Renal cortex interstitium (tissue), 15 donors: ENCODE measurements at places on chromosomes 6 and 20.
A peak's percentile ranks its signal among the peaks of the same experiment; 100 is the strongest.

- DNase-seq, result no peak
These were observed 21.9 kb downstream of the SLC17A5 start for GRCh38 chr6:73631849-73632248.

- DNase-seq, result no peak
These were observed 80.0 kb upstream of the RPS6KA2 start for GRCh38 chr6:166707045-166707444.

DNA sequence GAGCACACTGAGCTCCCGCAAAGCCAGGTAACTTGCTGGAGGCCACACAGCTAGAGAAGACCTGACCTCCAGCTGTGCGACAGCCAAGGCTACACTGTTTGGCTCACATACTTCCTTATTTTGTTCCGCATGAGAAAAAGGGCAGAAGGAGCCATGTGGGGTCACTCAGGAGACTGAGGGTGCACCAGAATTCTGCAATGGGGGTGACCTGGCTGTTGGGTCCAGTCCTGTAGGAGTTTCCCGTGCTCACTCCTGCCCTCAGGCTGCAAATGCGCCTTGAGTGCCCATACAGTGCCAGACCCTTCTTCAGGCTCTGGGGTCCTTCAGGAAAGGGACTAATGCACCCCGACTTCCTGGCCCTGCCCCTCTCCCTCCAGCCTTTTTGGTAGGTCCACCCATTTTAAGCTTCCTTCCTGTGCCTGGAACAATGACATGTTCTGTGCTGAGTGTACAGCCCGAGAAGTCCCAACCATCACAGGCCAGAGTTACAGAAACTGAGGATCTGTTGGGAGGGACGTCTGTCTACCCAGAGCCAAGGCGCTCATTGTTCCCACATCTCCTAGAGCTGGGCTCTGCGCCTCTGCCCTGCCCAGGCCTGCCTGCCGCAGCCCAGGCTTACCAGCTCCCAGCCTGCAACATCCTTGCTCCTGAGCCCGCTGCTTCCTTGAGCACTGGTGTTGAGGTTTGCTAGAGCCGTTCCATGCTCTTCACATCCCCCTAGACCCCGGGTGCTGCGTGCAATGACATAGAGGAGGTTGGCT, 33.5 kb upstream of the CD93 start:
- DNase-seq, result no peak

- DNase-seq, result no peak
These were observed 6.8 kb upstream of the SNHG17 start for GRCh38 chr20:38441916-38442315.

GRCh38 chr6:29834564-29835436, 7.2 kb downstream of the HLA-G start:
- DNase-seq, result peak; percentile 2

DNA sequence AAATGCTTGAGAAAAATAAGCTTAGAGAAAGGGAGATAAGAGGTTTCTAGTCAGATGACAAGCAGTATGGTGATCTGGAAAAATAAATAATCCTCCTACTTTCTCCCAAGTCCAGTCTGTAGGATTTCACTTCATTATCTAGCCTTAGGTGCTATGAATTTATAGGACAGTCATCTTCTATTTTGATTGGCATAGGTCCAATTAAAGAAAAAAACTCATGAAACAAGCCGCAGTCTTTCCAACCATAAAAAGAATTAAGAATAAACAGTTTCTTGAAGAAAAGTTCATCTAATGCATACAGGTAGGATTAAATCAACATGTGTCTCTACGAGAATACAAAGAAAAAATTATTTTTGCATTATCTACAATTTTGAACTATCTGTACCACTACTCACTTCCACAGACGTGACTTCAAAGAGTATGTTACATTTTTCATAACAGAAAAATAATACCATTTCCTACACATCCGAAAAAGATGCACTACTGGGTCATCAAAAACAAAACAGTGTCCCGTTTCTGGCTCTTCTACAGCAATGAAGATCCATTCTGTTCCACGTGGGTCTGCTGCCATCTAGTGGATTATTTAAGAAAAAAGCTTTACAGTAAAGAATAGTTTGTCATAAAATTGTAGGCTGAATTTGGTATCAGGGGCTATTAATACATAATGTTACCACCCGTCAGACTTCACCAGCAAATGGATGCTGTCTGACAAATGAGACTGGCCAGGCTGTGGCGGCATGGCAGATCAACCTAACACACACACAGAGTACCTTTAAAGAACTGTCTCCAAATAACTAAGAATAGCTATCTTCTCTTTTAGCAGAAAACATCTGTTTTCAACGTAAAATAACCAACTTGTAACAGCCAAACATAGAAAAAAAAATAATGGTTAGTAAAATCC, 28.9 kb downstream of the STX7 start:
- DNase-seq, result peak; percentile 64

- no peak for DNase-seq
These were observed 30.7 kb downstream of the TUBB2B start for GRCh38 chr6:3196770-3197169.

GRCh38 chr20:675453-676314, at the start of gene SCRT2:
SCRT2 (minus strand) TSS chr20:675802; CDS start chr20:675601, 201 bp downstream.
- peak; percentile 77 for DNase-seq

- no peak for DNase-seq
These were observed 28.6 kb downstream of the PSMG4 start for GRCh38 chr6:3287308-3287707.

DNA sequence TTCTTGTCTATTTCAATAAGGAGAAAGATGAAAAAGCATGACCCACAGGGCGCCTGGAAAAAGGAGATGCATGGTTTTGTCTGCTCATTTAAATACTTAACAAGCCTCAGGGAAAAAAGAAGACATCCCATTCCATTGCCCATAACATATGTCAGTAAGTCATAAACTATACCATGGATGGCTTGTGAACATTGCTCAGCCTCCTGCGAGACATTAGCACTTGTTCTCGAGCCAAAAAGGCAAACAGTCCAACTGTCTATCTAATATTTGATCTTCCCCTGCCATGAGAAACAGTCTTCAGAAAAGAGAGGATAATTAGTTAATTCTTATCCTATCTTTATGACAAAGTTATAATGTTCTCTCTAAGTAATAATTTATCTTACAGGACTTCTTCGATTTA, 527.4 kb downstream of the HACE1 start:
- DNase-seq, result no peak

- peak; percentile 6 for DNase-seq
These were observed 21.7 kb downstream of the TGM6 start for GRCh38 chr20:2402271-2402980.

DNA sequence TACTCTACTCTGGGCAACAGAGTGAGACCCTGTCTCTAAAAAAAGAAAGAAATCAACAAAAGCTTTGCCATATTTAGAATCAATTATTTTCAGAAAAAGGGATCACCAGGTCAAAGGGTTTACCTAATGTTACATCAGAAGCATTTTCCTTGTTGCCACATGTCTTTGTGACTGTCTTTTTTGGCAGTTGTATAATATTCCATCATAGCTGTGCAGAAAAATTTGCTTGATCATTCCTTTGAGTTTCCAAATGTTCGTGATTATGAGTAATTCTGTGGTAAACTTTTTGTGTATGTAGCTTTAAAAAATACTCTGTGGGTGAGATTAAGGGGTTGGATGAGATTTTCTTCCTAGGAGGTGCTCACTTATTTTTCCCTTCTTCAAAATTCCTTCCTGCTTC, 26.4 kb downstream of the PNPLA1 start:
- no peak for DNase-seq

DNA sequence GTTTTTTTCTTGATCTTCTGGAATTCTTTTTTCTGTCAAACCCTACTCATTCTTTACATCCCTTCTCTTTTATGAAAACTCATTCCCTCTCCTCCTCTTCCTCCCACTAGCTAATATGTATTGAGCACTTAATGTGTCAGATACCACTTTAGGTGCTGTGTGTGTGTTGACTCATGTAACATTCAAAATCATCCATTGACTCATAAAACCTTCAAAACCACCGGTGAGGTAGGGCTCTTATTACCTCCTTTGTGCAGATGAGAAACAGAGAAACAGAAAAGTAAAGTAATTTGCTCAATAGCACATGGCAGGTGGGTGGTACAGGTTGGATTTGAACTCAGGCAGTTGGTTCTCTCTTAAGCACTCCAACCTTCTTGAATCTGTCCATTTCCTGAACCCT, 136.3 kb upstream of the NEDD9 start:
- no peak for DNase-seq

- DNase-seq, result peak; percentile 50
These were observed 98.5 kb downstream of the LY86 start for GRCh38 chr6:6686748-6687601.

DNA sequence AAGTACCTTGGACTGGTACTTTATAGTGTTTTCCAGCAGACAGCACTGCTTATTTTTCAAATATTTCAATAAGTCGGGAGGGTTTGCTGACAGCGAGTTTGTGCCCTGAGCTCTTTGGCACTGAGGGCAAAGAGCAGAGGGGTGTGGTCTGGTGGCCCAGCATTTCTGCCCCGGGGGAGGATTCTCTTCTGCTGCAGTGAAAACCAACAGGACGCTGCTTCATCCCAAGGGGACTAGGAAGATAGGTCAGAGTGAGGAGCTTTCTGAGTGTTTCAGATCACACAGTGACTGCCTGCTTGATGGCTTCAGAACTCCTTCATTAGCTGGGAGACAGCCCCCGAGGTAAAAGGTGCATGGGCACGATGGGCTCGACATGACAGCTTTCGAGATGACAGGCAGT, 8.6 kb downstream of the ULBP2 start:
- no peak for DNase-seq

DNA sequence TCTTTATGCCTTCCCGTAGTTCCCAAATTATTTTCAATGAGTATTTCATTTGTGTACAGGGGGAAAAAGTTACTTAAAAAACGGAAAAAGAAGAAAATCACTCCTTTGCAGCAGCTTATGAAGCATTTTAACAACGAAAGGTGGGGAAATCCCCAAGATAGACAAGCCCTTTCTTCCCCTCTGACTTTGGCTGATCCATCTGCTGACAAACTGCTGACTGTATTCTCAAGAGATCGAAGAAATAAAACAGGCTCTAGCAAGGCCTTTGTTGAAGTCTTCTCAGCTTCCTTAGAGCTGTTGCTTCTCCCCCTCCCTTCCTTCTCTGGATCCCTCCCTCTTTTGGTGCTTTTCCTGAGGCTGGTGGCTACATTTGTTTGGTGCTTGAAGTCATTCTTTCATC, 325.2 kb downstream of the NRN1 start:
- no peak for DNase-seq

GRCh38 chr6:134979142-134979541, 29.2 kb upstream of the ALDH8A1 start:
- no peak for DNase-seq

GRCh38 chr6:128310451-128310850, 209.9 kb downstream of the PTPRK start:
- DNase-seq, result no peak

DNA sequence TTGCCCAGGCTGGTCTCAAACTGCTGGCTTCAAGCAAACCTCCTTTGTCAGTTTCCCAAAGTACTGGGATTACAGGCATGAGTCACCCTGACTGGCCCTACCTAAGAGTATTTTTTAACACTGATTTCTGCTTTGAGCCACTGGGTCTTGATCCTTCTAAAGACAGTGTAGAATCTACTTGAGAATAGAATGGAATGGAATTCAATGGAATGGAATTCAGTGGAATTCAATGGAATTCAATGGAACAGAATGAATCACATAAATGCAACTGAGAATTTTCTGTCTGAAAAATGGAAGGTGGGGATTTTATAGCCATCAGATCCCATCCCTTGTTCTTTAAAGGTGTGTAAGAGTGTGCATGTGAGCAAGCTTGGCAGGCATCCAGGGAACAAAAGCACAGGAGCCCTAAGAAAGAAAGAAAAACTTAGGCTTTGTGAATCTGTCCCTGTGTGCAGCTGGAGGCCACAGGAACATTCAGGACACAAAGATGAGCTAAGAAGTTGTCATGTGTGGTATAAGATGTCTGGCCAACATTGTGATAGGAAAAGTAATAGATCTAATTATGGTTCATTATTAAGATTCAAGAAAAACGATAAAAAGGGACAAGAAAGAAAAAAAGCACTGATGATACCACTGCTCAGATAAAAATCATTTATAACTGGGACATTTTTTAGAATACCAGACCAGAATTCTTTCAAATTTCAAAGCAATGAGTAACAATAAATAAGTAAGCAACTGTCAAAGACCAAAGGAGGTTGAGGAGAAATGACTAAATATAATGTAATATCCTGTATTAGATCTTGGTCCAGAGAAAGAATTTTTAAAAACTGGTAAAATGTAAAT, 681.0 kb upstream of the GJE1 start:
- no peak for DNase-seq

GRCh38 chr20:51930775-51931174, 128.5 kb upstream of the SALL4 start:
- DNase-seq, result no peak

DNA sequence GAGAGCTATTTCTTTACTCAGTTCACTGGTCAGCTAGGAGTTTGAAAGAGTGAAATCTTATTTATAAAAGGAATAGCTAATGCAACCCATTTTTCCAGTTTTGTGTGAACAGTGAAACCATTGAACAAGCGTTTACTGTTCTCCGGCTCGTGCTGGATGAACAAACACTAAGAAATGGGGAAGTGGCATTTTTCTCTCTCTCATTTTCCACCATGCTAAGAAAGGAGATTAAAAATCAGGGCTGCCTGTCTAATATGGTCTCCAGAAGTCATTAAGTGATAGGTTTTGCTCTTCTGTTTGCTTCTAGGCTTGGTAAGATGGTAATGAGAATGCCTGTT, 774 bp upstream of the SFT2D1 start:
- DNase-seq, result no peak

GRCh38 chr20:23079016-23079351, 7.1 kb downstream of the CD93 start:
- DNase-seq, result no peak

GRCh38 chr6:98824902-98825599, 9.3 kb upstream of the POU3F2 start:
- no peak for DNase-seq

DNA sequence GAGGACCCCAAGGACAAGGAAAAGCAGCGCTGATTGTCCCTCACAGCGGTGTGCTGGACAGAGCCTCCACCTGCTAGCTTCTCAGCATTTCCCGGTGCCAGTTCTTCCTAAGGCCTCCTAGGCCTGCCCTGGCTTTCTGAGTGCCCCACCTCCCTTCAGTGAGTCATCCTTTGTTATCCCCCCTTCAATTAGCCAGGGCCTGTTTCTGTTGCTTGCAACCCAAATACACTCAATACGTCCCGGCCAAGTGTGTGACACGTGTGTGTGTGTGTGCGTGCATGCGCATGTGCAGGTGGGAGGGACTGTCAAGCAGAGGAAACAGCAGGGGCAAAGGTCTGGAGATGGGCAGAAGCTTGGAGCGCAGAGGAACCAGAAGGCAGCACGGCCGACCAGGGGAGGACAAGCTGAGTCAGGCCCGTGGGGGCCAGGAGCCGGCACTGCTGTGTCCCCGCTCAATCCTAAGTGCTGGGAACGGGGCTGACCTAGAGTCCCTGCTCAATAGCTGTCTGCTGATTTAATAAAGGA, 159.8 kb downstream of the PREX1 start:
- no peak for DNase-seq
